ENCODE measurements at places on chromosomes 4 and X. TPM values are rescaled to one million over a fixed set of nuclear protein-coding genes. Genes with fewer than 3 reads are reported as not detected.

CSAG3 gene
- total RNA-seq: 0.40 TPM

DAPP1 gene
- total RNA-seq: 41.8 TPM

FRMD7 gene
- total RNA-seq: not detected

GRCh38 chrX:50700921-50701320, 113.1 kb downstream of the SHROOM4 start:
- H3K36me3 ChIP-seq: no peaks in the 10 kb centered on the region
- no peak for DNase-seq
- no peak overlapping the region for H3K27ac ChIP-seq
- no peaks in the 10 kb centered on the region for H3K27me3 ChIP-seq
- peaks cover 11% of the 10 kb centered on the region for H3K4me1 ChIP-seq
- no peak overlapping the region for H3K4me3 ChIP-seq

DNA sequence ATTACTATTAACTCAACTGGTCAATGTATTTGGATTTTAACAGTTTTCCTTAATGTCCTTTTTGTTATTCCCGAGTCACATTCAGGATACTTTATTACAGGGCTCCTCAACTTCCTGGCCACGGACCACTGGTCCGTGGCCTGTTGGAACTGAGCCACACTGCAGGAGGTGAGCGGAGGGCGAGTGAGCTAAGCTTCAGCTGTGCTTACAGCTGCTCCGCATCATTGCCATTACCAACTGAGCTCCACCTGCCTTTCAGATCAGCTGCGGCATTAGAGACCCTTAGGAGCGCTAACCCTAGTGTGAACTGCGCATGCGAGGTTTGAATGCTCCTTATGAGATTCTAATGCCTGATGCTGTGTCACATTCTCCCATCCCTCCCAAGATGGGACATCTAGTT, 591.7 kb downstream of the CCSER1 start:
- no peak overlapping the region for H3K4me3 ChIP-seq
- no peaks in the 10 kb centered on the region for H3K36me3 ChIP-seq
- H3K27ac ChIP-seq: no peak overlapping the region

GRCh38 chrX:9414416-9414815, 50.4 kb upstream of the TBL1X start:
- H3K4me3 ChIP-seq: no peak overlapping the region
- no peaks in the 10 kb centered on the region for H3K36me3 ChIP-seq
- no peak for DNase-seq
- no peaks in the 10 kb centered on the region for H3K27me3 ChIP-seq

GRCh38 chr4:138243369-138243768, 1.2 kb upstream of the SLC7A11 start:
- no peaks in the 10 kb centered on the region for H3K36me3 ChIP-seq
- peaks cover 27% of the 10 kb centered on the region for H3K4me1 ChIP-seq
- H3K4me3 ChIP-seq: no peak overlapping the region
- no peaks in the 10 kb centered on the region for H3K27me3 ChIP-seq

GRCh38 chr4:155208258-155209054, at the start of gene NPY2R:
Gene NPY2R, plus strand, starts transcription at chr4:155208636. Its CDS starts 5,304 bp downstream, at chr4:155213940.
- peaks cover 82% of the 10 kb centered on the region for H3K27me3 ChIP-seq
- peak; percentile 69 for DNase-seq
- peak within 1 kb of the TSS; percentile 84 for H3K4me3 ChIP-seq
- H3K27ac ChIP-seq: no peak within 1 kb of the TSS
- no peaks in the 10 kb centered on the region for H3K36me3 ChIP-seq

Measured in type B pancreatic cell (in vitro differentiated cells).